Activated T-helper 1 cell treated with anti-CD3 and anti-CD28 coated beads, Interleukin-2, amount 50 U/mL, for 16 hours (primary cell): ENCODE measurements at places on chromosomes 16 and 17.
A peak's percentile ranks its signal among the peaks of the same experiment; 100 is the strongest.

DNA sequence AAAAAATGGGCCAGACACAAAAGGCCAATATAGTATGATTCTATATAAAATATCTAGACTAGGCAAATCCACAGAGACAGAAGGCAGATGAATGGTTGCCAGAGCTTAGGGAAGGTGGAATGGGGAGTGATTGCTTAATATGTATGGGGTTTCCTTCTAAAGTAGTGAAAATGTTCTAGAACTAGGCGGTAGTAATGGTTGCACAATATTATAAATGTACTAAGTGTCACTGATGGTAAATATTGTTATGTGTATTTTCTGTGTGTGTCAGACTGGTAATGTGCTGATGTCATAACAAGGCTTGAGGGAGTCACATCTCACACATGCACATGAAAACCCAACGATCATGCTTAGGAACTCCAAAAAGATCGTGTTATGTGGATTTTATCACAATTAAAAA, 106.9 kb upstream of the SIAH1 start:
- no peak for DNase-seq

GRCh38 chr17:29663155-29663554, 40.4 kb upstream of the CORO6 start:
- no peak for DNase-seq

DNA sequence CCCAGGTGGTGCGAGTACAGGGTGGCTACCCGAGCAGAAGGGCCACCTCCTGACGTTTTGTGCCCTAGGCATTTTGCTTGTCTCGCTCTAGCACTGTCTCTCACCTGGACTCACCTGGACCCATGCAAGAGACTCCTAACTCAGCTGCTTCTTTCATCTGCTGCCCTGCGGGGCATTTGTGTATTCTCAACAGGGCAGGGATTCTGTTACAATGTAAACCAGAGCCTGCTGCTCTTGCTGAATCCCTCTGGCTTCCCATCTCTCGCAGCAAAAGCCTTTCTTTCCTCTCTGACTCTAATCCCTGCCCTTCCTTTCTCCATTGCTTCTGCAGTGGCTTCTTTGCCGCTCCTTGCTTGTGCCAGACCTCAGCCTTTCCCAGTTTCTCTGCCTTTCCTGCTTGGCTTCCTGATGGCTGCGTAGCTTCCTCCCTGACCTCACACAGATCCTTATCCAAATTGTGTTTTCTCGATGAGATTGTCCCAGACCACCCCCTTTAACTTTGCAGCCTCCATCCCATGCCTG, 10.2 kb downstream of the ARSG start:
- DNase-seq: no peak

- no peak for DNase-seq
These were observed 78.8 kb downstream of the GNAO1 start for GRCh38 chr16:56269811-56270684.

- no peak for DNase-seq
These were observed at the start of gene ENO3 for GRCh38 chr17:4950746-4951204. TSS of gene ENO3 (plus strand) at chr17:4951119. CDS start at chr17:4951830, 711 bp downstream.

DNA sequence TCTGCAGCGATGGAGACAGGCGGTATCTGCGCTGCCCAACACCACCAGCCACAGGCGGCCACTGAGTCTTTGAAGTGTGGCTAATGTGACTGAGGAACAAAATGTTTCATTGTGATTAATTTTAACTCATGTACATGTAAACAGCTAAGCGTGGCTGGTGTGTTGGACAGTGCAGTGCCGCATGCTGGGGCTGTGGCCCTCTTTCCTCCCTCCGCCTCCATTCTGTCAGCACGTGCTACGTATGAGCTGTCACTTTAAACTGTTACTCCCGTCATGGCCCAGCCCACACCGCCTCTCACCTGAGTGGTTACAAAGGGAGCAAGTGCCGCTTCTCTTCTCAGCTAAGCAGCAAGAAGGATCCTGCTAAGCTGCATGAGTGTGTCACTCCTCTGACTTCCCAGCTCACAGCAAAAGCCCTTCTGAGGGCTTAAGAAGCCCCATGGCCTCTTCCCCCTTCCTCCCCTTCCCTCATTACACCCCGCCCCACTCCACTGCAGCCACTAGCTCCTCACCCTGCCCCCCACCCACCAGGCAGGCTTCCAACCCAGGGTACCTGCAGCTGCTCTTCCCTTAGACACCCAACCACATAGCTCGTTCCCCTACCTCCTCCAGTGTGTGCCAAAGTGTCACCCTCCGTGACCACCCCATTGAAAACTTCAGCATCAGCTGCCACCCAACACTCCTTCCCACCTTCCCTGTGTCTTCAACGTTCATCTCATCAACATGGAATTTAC, 15.0 kb downstream of the HASPIN start:
- DNase-seq: peak; percentile 49

GRCh38 chr16:15492091-15492740, 57.8 kb downstream of the BMERB1 start:
- no peak for DNase-seq
